Endothelial cell (in vitro differentiated cells): ENCODE measurements at places on chromosomes 5 and 9.
A peak's percentile ranks its signal among the peaks of the same experiment; 100 is the strongest.

GRCh38 chr9:106779796-106780195 lies 83.2 kb upstream of the ZNF462 start:
- no peak for DNase-seq

GRCh38 chr5:54217826-54218503 lies 92.4 kb downstream of the ARL15 start:
- peak; percentile 57 for DNase-seq

DNA sequence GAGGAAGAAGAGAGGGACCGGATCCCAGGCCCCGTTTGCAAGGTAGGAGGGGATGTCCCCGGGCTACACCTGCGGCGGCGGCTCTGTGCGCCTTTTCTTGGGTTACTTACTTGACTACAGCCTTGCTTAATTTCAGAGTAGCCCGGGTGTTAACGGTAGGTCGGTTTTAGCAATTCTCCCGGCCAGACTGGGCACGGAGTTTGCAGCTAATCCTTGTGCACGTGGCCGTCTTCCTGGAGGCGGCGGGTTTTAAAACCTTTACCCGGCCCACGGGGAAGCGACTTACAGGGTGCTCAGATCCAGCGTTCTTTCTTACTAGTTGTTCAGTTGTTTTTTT lies 313 bp downstream of the BRIX1 start:
- DNase-seq = no peak

DNA sequence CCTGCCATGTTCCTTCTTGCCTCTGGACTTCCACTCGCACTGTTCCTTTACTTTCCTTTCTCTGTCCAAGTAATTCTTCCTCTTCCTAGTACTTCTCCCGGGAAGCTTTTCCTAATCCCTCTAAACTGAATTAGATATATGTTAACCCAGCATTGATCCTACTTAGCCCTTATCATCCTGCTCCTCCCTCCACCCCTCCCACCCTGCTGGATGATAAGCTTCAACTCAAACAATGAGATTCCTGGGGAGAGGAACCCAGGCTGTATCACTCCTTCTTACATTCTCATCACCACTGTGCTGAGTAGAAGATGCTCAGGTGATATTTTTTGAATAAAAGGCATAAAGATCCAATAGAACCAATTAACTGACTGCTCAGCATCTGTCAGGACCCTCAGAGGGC lies 45.7 kb downstream of the CDK5RAP2 start:
- DNase-seq = no peak

DNA sequence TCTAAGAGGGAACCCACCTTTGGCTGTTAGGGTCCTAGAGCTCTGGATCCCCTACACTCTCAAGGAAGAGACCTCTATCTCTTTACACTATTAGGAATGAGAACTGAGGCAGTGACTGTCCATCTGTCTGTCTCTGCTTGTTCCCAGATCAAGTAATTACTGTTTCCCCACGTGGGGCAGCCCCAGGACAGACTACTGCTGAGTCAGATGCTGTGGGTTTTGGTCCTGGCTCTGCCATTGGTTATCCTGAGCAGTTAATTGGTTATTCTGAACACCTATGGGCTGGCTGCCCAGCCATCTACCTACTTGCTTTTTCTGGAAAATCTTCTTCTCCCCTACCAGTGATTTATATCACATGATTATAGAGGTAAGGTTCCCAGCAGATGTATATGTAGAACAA lies 33.3 kb downstream of the FBXO10 start:
- DNase-seq = no peak

- peak; percentile 77 for DNase-seq
These were observed 11.0 kb upstream of the EXOSC2 start for GRCh38 chr9:130682421-130683121.

- DNase-seq = no peak
These were observed 4.8 kb upstream of the NFX1 start for GRCh38 chr9:33285502-33285901.

DNA sequence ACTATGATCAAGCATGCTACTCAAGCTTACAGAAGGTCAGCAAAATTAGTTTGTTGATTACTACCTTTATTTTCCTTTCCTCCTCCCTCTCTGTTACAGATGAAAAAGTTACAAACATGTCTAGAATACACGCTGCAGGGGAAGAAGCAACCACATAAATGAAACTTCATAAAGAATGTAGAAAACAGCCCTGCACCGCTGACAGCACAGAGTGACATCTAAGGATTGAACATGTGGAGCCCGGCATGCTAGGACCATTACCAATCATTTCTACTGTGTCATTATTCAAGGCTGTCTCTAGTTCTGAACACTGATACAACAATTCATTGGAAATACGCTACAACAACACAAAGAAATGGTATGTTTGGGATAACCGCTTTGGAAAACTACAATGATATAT lies 261.1 kb downstream of the MLLT3 start:
- no peak for DNase-seq

DNA sequence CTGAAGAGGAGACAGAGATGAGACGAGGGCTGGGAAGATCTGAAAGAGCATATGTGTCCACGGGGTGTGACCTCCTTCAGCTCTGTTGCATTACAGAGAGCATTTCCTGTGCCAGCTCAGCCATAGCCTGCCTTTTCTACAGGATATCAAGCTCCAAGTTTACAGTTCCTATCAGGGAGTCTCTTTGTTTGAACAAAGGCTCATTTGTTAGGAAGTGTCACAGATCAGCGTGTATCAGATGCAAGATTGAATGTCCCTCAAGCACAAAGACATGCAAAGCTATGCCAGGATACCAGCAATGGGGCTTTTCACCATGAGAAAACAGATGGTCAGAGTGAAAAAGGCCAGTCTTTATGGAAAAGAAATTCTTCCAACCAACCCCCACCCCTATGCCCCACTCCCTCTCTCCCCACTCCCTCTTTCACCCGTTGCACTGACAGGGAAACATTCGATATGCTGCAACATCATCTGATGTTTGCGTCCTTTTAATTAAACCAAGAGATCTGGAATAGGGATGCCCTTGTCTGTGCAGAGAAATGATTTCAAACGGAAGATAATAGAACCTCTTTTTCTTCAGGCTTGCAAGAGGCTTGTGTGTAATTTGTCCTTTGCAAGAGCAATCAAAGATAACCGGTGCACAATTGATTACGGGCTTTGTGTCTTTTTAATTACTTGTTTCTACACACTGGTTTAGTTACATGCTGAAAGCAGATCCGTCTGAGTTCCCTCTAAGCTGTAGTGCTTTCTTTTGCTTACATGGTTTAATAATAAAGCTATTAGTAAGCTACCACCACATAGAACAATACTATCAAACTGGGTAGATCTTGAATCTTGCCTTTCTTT lies 263.1 kb upstream of the RGMB start:
- DNase-seq = no peak

GRCh38 chr5:1322955-1323802 lies 21.7 kb downstream of the CLPTM1L start:
- no peak for DNase-seq

- no peak for DNase-seq
These were observed 40.1 kb downstream of the ALG2 start for GRCh38 chr9:99181621-99182020.

DNA sequence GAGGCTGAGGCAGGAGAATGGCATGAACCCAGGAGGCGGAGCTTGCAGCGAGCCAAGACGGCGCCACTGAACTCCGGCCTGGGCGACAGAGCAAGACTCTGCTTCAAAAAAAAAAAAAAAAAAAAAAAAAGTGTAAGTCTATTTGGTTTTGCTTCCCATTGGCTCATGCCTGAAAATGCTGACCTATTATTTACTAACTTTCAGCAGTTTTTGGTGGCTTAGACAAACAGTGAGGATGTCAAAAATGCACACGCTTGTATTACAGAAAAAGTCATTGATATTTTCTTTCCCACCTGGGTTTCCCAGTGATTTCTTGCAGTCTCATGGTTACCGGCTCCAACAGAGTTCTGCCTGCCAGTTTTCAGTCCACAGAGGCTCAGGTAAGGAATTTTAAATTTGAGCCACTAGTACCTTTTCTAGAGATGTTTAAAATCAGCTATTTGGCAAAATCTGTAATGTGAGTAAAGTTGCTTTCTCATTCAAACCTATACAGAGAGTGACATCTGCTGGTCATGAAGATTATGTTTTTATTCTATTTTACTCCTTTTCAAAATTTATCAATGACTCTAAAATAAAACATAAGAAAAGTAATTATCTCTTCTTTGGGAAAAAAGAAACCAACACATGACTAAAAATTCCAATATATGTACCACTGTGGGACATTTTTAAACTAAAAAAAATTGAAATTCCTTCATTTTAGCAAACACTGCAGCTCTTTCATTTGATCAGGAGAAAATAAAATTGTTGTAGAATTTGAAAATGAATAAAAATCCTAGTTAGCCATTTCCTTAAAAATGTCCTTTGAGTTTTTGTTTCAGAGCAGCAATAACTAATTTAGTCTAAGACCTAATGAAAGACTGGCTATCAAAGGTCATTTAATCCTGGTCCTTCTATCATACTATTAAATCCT lies 8.8 kb downstream of the FAM200C start:
- no peak for DNase-seq

GRCh38 chr9:126413391-126414068 lies 86.9 kb downstream of the MVB12B start:
- no peak for DNase-seq

DNA sequence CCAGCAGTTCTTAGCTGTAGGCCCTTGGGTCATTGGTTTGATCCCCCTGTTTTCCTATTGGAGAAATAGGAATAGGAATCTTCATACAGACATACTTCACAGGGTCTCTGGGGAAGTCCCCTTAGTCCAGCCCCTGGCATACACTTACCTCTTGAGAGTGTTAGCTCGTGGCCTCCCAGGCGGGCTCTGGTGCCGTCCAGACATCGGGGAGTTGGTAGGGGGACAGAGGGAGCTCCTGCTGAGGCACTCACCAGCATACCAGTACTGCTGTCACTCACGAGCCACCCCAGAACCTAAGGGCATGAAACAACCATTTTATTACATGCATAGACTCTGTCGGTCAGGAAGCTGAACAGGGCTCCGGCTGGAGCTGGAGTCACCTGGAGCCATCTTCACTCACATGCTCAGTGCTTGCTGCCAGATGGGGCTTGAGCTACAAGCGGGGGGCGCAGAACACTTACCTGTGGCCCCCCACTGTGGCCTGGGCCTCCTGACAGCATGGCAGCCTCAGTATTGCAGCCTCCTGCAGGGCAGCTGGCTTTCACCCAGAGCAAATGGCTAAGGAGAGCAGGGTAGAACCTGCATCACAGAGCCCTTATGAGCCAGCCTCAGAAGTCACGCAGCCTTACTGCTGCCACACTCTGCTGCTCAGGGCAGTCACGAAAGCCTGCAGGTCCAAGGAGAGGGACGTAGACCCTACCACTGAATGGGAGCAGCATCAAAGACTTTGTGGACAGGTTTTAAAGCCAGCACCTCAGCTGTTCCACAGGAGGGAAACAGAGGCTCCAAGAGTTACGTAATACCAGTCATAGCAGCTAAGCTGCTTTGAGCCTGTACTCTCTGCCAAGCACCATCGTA lies 58.3 kb upstream of the ANGPTL2 start:
- DNase-seq = no peak

DNA sequence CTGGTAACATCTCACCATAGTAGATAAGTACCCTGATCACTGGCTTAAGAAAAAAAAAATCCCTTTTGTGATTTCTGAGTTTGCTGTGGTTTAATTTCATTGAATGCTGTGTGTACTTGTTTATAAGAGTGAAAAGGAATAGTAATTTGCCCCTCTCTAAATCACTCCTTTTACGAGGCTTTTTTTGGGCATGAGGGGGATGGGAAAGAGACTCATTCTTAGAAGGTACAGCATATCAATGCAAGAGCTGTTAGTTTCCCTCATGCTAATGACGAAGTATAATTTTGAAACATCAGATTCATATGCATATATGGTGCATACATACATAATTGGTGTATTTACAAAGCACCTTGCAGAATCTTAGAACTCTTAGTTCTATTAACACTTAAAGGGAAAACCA lies 2.4 kb upstream of the SLC44A1 start:
- DNase-seq = no peak

DNA sequence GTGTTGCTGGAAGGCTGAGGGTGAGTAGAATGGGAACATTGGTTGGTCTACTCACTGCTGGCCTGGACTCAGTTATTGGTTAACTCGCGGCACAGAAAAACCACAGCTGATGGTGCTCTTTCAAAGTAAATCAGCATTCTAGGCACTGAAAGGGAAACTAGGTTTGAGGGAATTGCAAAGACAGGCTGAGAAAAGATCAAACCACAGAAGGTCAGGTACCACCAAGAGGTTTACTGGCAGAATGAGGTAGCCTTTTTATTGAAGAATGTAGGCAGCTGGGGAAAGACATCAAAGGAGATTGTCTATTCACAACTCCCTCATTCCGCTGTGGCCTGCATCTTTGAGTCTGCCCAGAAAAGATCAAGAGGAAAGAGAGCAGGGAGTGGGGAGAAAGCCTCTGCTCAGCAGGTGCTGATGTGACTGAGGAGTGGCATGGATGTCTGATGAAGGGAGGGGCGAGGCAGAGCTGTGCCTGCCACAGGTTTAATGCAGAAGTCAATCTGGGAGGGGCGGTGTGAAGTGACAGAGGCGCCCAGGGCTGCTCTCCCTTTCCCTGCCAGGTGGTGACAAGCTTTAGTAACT lies 255.5 kb downstream of the MAN2A1 start:
- no peak for DNase-seq

- no peak for DNase-seq
These were observed 56.9 kb upstream of the SHB start for GRCh38 chr9:38125889-38126288.

- DNase-seq = no peak
These were observed 82.7 kb downstream of the EGFLAM start for GRCh38 chr5:38341056-38341455.

DNA sequence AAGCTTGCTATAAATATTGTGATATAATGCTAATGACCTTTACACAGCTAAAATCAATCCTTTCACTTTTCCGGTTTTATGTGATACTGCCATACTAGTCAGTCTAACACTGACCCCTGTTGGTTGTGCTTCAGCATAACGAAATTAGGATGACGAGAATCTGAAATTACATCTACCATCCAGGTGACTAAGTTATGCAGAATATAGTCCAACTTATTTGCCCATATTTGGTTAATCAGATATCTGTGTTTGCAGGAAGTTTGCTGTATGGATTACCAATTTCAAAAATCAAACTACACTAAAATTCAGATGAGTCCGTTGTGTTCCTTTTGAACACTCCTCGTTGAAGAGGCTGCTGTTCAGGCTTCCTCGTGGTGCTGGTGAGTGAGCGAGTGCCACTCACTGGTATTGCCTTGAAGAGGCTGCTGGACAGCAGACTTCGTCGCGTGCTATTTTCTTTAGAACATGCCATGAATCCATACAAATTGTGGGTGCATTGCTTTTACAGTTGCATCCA lies 32.5 kb downstream of the TENT4A start:
- DNase-seq = no peak

GRCh38 chr5:8685704-8686103 lies 816.8 kb downstream of the MTRR start:
- no peak for DNase-seq

DNA sequence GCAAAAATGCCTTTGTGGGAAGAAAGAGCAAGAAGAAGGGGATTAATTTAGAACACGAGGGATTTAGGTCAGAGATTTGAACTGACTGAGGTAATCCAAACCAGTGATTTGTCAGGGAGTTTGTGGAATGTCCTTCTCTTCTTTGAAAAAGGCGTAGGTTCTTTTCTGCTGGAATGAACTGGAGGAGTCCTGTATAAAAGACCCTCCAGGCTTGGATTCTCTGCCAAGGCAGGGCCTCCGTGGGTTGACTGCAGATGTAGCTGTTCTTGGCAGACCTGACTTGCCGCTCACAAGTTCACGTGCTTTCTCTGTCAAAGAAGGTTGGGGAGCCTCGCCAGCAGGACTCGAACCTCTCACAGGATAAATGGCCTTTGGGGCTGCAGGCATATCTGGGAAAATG lies 62.8 kb upstream of the STC2 start:
- DNase-seq = no peak

- no peak for DNase-seq
These were observed 21.8 kb downstream of the TNIP1 start for GRCh38 chr5:151058891-151059489.
